Stimulated activated CD4-positive, alpha-beta T cell treated with anti-CD3 and anti-CD28 coated beads, Interleukin-4, amount 100 ng/mL, for 48 hours (primary cell): ENCODE measurements at places on chromosomes 11 and 22.

DNA sequence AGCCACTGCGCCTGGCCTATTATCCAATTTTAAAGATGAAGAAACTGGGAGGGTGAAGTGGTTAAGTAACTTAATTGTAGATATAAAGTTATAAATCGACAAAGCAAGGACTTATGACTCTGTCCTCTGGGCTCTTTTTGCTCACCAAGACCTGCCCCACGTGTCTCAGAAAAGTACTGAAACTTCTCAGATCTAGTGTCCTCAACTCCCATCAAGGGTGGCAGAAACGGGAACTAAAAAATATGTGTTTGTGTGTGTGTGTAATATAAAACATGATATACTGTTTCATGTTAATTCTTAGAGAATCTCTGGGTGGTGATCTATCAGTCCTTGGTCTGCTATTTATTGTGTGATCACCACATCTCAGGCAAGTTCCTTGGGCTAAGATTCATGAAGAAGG lies 104.9 kb downstream of the GAB2 start:
- DNase-seq = no peak

DNA sequence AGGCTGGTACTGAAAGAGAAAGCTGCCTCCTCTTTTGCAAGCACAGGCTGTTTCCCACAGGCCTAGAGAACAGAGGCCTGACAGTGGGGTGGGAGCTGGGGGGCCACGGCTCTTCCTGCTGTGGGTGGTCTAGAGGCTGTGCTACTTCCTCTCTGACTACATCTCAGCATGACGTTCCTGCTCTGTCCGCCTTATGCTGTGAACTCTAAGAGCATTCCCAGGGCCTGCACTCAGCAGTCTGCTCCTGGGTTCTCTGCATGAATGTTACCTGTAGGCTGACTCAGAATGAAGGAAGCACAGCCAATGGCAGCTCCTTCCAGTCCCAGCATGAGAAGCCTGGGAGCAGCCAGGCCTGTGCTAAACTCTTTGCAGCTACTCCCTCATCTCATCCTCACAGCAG lies 534.3 kb downstream of the NTM start:
- no peak for DNase-seq

- no peak for DNase-seq
Observed at GRCh38 chr11:31512117-31512516, 2.5 kb downstream of the ELP4 start.

GRCh38 chr11:16310943-16311342 lies 45.4 kb downstream of the SOX6 start:
- DNase-seq = no peak

GRCh38 chr22:36612458-36612857 lies 83.5 kb upstream of the EIF3D start:
- no peak for DNase-seq

GRCh38 chr11:8699903-8700302 lies 17.3 kb downstream of the RPL27A start:
- no peak for DNase-seq

GRCh38 chr11:123145661-123146060 lies 49.4 kb downstream of the CLMP start:
- DNase-seq = no peak

GRCh38 chr22:30045494-30045887 lies 34.8 kb upstream of the HORMAD2 start:
- no peak for DNase-seq

DNA sequence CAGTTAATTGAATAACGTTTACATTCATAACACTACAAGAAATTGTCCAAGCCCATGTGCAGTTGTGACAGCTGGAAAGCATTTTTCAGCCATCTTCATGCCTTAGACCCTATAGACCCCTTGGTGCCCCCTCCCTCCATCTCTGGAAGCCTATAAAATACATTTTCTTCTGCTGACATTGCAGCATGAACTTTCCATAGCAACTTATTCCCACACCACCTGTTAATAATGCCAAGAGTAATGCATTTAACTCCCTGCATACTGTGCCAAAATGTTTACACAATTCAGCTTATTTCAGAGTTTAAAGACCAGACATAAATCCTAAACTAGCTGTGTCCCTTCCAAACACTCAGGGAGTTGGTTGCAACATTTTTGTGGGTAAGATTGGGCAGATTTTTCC lies 143.0 kb upstream of the ARHGAP20 start:
- DNase-seq = no peak

- DNase-seq = no peak
Observed at GRCh38 chr22:48942698-48943566, 884.7 kb downstream of the BRD1 start.

GRCh38 chr11:121449123-121449522 lies 3.0 kb upstream of the SORL1 start:
- DNase-seq = no peak

DNA sequence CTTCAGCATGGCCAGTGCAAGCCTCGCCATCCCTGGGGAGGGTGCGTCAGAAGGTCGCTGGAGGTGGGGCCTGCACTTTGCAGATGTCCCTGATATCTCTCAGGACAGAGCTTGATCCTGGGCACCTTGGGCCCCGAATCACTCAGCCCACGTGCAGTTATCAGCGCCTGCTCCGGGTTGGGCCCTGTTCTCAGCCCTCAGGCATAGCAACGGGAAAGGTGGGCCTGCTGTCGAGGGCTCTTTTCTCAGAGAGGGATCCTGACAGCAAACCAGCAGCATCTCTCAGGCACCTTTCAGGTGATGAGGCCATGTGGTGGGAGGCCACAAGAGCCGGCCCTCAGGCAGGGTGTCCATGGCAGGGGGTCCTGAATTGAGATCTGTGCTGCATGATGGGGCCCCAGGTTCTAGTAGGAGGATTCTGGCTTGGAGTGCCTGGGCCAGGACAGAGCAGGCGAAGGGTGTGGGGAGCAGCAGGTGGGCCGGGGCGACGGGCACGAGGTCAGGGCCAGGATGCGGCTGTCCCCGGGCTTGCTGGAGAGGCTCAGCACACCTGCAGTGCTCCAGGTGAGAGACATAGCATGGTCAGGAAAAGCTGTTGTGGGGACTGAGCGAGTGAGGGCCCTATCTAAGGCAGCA lies 280.5 kb downstream of the TBC1D22A start:
- no peak for DNase-seq

GRCh38 chr22:32123657-32124056 lies 35.4 kb downstream of the C22orf42 start:
- DNase-seq = no peak

- no peak for DNase-seq
Observed at GRCh38 chr11:455566-456147, 5.6 kb downstream of the PTDSS2 start.

DNA sequence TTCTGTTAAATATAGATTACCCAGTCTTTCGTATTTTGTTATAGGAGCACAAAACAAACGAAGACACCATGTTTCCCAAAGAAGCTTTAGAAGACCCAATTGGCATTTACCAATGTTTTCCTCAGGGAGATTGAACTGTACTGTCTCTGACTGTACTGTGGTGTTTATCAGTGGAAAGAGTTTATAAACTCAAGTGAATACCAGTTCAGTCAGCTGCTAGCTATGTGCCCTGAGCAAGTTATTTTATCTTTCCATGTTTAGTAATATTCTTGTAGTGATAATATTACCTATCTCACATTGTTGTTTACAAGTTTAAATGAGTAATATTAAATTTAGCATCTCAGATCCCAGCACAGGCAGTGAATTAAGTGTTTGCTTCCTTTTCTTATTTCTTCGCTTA lies 773.2 kb downstream of the KCNA4 start:
- no peak for DNase-seq

GRCh38 chr11:110297076-110297725 lies 787 bp upstream of the RDX start:
- no peak for DNase-seq

DNA sequence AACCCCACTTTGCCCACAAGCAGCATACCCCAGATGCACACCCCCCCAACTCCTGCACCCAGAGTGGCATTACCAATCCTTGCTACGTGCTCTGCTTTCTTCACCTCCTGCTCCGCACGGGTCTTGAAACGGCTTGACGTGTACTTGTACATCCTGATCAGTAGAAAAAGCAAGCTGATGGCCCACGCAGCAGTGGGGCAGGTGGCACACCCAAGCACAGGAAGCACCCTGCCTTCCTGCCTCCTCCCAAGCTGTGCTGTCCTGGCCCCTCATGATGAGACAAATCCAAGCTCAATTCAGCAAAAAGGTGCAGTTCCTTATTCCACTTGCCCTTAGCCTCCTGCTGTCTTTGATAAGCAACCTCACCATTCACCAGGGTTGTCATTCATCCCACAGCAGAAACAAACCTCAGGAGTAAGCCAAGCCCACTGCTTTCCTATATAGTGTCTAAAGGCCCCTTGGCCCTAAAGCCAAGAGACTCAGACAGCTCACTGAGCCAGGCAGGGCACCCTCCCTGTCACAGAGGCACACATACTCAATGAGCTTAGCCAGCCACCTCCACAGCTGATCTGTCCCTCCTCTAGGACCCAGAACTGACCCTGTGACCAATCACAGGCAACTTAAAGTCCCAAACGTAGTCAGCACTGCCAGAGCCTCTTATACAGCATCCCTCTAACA lies 27.8 kb downstream of the MORC2 start:
- DNase-seq = no peak

DNA sequence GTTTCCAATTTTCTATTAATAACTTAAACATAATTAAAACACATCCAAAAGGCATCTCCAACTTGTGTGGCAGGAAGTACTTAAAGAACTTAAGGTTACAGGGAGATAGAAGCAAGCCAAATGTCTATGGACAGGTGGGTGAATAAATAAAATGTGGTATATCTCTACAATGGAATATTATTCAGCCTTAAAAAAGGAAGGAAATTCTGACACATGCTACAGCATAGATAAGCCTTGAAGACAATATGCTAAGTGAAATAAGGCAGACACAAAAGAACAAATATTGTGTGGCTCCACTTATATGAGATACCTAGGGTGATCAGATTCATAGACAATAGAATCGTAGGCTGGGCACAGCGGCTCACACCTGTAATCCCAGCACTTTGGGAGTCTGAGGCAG lies 109.6 kb downstream of the WT1 start:
- no peak for DNase-seq

- DNase-seq = no peak
Observed at GRCh38 chr11:76678321-76678720, 7.8 kb upstream of the LRRC32 start.

- peak; percentile 20 for DNase-seq
Observed at GRCh38 chr11:111977146-111978027, 40.2 kb downstream of the DIXDC1 start.

DNA sequence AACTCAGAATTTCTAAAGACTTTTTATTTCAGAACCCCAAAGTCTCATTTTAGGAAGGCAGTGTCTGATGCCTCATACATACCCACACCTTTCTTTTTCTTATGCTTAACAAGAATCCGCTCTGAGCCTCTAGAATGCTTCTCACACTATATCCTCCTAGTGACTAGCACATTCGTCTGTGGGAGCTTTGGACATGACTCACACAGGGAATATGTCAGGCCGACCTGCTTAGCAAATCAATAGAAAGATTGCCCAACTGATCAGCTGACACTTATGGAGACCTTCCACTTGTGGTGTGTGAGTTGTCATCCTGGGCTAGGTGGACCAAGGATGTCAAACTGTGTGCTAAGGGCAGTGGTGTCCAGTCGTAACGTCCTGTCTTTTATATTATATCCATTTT lies 129.9 kb upstream of the TTC12 start:
- no peak for DNase-seq

- no peak for DNase-seq
Observed at GRCh38 chr22:22916215-22916951, 28.8 kb downstream of the IGLL5 start.

DNA sequence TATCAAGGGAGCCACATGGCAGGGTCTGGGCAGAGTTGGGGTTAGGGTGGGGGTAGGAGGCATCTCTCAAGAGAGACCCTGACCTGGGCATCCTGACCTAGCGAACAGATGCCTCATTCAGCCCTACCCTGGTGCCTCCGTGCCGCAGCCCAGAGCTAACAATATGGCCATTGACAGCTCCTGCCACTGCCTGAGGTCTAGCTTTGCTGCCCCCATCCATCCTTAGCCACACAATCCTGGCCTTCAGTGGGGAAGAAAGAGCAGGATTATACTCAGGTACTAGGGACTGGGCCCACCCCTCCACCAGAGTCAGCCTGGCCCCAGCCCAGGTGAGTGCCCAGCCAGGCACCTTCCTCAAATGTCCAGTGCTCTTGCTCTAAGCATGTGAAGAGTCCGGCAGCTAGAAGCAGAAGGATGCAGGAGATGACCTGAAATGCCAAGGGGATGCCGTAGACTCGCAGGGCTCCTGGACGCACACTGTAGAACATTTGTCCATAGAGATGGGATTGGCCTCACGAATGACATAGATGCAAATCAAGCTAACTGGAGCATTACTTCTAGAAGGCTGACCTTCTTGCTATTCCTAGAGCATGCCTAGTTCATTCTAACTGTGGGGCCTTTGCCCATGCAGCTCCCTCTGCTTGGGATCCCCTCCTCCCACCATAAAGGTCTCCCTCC lies 13.3 kb upstream of the SERPINH1 start:
- DNase-seq = no peak

- DNase-seq = no peak
Observed at GRCh38 chr11:13595166-13595565, 73.3 kb upstream of the FAR1 start.

DNA sequence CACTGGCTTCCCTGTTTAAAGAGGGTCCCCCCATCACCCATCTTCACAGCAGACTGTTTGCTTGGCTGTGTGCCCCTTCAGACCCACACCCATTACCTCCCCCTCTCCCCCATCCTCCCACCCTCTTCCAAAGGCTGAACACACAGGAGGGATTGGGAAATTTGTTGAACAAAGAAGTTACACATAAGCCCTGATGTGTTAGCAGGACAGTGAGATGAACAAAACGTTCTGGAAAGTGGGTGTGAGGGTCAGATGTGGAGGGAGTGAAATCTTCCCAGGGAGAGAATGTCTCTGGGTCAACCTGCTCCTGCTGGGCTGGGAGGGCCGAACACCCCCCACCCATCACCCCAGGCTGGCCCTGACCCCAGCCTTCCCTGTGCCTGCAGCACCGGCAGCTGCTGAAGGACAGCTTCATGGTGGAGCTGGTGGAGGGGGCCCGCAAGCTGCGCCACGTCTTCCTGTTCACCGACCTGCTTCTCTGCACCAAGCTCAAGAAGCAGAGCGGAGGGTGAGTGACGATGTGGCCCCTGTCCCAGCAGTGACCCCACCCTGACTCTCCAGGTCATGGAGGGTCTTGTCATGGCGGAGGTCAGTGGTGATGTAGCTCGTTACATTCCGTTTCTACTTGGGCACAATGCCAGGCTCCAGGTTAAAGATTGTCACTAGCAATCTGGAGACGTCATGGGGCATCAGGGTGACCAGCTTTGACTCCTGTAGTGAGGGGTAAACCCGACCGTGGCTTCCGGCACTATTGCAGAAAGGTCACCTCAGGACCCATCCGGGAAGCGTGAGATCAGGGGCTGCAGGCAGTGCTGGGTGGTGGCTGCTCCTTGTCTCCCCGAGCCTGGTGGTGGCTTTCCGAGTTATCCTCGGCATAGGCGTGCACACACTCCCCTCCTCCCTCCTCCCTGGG lies 103.5 kb downstream of the BCR start:
- no peak for DNase-seq
